Glomerular endothelial cell (primary cell): ENCODE measurements at places on chromosomes 7 and 10. TPM values are rescaled to one million over a fixed set of nuclear protein-coding genes. Genes with fewer than 3 reads are reported as not detected.

GRCh38 chr7:51706851-51707250 is 390.2 kb upstream of the COBL start:
- DNase-seq, result no peak

DNA sequence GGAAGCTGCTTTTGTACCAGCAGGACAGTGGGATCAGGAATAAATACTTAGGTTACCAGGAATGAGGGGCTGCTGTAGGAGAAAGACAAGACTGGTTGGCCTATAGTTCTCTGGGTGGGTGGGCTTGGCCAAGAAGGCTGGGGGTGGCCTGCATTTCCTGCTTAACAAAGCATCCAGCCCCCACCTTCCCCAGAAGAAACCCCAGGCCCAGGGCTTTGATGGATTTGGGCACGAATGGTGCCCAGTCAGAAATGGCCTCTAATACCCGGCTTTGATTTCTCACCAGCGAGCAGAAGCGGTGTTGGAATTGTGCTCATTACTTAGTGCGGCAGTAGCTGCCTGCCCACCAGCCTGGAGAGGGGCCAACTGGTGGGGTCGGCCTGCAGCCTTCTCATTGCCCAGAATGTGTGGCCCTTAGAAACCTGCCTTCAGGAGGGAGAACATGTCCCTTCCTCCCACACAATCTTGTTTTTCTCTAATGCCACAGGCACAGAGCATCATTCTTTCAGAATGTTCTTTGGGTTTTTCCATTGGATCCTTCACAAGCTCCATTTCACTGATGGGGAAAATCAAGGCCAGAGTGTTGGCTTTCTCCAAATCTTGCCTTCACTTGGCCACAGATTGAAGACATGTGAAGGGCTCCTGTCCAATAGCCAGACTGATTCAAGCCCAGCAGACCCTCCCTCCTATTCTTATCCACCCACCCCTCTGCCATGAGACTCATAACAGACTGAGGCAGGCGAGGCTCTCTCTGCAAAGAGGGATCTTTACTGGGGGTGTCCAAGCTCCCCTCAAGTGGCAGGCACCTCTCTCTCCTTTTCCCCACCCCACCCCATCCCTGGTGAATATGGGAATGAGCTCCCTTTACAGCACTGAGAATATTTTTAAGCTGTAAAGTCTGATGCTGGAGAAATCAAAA is 2.5 kb downstream of the UNC5B start:
- DNase-seq, result no peak

ICA1 gene
- total RNA-seq, result 26.6 and 43.2 TPM in 2 replicates

GRCh38 chr7:122316467-122317388 is 12.2 kb upstream of the FEZF1 start:
- no peak for DNase-seq

DNA sequence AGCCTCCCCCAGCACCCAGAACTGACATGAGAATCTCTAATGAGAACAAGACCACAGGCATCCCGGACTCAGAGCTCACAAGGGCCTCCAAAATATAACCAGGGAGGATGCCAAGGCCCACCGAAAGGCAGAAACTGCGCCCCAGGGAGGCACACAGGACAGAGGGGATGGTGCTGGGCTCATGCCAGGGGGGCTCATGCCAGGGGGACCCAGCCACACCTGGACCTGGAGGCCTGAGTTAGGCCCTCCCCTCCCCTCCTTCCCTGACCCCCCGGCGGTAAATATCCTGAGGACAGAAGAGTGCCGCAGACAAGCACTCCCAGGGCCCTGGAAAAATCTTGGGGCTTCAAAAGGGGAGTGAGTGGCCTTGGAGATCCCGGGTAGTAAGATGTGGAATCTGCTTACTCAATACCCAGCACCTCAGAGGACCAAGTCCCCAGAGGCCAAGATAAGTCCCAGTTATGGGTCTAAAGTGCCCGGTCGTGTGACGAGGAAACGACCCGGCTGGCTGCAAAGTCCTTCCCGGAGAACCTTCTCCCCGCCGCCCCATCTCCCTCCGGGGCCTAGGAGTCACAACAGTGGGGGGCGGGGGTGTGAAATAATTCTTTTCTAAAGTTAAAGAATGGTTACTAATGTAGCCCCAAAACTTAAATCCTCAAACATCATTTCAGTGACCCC is 11.9 kb downstream of the PDGFA start:
- DNase-seq, result no peak

THAP5 gene
- 17.6 TPM in 2 replicates for total RNA-seq

GFRA1 gene
- 0.99 and 5.6 TPM in 2 replicates for total RNA-seq

DNA sequence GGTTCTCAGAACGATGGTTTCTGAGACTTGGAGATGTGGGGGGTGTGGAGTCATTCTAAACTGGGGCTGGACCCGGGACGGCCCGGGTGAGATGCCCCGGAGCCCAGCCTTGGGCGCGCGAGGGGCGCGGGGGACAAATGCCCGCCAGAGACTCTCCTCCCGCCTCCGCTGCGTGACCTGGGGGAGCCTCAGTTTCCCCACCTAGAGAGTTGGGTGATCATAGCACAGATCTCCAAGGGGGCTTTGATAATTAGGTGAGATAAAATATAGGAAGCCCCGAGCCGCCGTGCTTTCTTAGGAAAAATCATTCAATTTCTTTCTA is 658 bp upstream of the FZD8 start:
- DNase-seq, result no peak

- DNase-seq, result peak; percentile 90
These were observed 12.3 kb downstream of the CAV2 start for GRCh38 chr7:116511552-116512519.

SMKR1 gene
- total RNA-seq, result 2.0 TPM in 1 of 2 replicates, not detected in the other

GIMAP7 gene
- 13.5 and 34.5 TPM in 2 replicates for total RNA-seq

GAD2 gene
- not detected in 2 replicates for total RNA-seq

DNA sequence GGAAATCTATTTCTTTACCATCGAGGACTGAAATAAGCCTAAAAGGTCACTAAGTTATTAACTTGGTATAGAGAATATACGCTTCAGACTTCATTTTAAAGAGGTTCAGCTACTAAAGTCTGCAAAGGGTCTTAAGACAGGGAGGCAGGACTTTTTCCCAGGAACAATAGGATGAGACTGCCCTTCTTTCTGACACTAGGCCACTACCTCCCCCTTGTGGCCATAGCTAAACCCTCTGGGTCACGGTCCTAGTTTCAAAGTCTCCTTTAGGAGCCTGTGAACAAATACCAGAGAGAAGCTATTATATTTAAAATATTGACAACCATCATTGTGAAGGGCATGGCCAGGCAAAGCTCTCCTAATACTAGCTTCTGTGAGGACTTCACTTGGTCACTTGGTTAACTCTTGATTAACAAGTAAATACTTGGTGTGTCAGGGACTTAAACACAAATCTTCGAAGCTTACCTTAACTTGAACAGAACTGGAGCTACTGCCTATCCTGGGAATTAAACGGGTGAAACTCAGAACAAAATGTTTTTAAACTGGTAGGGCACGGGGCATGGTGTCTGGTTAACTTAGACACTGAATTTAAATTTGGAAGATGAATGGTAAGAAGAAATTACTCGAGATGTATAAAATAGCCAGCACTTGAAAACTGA is 75.6 kb downstream of the CCDC6 start:
- peak; percentile 34 for DNase-seq

DNA sequence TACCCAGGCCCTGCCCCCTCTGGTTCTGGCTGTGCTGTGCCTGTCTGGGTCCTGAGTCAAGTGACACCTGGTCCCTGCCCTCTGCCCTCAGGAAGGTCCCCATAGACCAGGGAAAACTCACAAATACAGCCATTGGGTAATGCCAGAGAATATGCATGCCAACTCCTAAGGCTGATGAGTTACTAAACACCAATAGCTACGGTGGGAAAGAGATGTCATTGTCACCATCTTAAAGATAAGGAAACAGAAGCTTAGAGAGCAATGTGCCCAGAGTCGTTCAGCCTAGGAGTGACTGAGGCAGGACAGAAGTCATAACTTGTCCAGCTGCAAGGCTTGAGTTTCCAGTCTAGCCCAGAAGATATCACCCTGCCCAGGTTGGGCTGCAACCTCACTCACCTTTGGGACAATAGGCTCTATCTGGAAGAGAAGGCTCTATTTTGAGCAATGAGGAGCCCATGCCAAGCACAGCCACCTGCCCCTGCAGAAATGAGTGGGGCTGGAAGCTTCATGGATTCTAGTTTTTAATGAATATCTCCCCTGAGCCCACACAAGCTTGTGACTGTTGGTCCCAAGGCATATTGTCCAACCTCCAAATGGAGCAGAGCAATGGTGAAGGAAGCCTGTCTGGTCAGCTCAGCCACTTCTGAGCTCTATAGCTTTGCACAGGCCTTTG is 42.6 kb downstream of the ZNF273 start:
- no peak for DNase-seq

DNA sequence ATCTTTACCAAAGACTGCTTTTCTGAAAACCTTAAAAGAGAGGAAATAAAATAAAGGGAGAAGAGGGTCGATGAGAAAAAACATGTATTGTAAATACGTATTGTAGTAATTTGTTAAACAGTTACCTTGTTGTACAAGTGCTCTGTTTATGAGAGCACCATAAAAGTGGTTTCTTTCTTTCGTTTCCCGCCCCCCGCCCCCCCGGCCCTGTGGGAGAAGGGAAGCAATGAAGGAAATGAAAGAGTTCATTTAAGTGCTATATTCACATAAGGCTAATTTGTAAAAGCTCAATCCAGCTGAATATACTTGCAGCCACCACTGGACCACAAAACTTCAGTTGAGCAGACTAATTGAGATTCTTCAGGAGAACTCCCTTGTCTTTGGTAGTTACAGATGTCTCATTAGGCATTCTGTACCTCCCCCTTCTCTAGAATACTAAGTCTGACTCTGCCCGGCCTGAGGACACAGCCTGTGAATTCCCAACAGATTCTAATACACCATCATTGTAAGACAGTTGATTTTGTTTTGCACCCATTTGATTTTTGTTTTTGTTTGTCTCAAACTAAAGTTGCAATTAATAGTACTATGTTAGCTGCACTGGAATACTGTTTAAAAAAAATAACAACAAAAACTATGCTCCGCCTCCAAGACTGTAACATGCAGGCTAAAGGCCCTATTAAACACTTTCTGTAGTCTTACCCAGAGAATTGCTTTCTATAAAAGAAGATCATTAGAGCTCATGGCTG is 124.9 kb downstream of the ARHGAP12 start:
- no peak for DNase-seq
